Stimulated activated CD4-positive, alpha-beta T cell treated with anti-CD3 and anti-CD28 coated beads, TNF-alpha, amount 100 ng/mL, for 4 hours (primary cell): ENCODE measurements at places on chromosomes 11 and 22.

DNA sequence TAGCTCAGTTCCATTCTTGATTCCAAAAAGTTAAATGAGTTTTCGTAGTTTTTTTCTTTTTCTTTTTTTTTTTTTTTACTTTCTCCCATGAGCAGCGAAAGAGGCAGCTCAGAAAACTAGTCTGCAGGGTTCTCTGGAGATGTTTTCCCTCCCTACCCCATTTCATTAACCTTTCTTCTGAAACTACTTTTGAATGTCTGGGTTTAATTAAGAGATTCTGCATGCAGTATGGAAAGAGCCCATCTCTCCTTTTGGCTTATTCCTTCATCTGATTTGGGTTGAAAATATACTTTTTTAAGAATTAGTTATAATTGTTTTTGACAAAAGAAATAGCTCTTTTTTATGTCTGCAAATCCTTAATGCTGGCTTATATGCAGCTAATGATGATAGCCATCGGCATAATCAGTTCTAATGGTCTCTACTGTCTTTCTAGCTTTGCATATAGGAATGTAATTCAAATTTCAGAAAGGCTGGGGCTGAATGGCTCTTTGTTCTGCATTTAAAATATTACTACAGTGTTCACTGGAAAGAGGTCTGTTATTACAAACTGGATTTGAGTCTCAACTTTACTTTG, 265.3 kb downstream of the FAT3 start:
- no peak for DNase-seq

DNA sequence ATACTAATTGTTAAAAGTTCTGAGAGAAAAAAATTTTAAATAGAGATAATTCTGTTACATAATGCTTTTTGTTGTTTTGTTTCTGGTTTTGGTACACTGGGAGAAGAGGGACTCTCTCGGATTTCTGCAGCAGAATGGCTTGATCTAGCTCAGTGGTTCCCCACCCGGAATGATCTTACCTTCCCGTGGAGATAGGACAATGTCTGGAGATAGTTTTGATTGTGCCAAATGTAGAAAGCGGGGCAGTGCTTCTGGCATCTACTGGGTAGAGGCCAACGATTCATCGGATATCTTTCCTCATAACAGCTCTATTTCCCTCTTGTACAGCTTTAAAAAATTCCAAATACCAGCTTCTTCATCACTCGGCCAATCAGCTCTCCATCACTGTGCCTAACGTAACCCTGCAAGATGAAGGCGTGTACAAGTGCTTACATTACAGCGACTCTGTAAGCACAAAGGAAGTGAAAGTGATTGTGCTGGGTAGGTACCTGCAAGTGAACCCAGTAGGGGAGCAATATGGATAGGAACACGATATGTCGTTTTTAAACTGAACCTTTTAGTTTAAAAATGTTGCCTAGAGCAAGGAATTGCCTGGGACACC, 13.2 kb downstream of the CRTAM start:
- no peak for DNase-seq

- peak; percentile 12 for DNase-seq
Measured at GRCh38 chr22:40635940-40636379, 559 bp downstream of the MRTFA start.

GRCh38 chr11:86641537-86642261, 30.7 kb downstream of the ME3 start:
- DNase-seq, result no peak

DNA sequence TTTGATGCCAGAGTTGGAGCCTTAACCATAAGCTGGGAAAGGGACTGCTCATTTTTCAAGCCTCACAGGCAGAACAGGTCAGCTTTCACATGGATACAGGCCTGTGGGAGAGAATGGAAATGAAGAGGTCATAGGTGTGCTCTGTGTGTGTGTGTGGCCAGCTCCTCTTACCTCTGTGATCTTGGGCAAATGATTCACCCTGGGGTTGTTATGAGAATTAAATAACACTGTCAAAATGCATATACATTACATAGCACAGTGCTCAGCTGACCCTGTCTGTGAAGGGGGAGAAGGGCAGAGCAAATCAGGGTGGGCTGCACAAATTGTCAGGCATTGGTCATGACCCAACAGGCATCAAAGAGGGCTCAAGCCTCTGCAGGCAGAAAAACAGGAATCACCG, 372.5 kb downstream of the TENM4 start:
- no peak for DNase-seq

DNA sequence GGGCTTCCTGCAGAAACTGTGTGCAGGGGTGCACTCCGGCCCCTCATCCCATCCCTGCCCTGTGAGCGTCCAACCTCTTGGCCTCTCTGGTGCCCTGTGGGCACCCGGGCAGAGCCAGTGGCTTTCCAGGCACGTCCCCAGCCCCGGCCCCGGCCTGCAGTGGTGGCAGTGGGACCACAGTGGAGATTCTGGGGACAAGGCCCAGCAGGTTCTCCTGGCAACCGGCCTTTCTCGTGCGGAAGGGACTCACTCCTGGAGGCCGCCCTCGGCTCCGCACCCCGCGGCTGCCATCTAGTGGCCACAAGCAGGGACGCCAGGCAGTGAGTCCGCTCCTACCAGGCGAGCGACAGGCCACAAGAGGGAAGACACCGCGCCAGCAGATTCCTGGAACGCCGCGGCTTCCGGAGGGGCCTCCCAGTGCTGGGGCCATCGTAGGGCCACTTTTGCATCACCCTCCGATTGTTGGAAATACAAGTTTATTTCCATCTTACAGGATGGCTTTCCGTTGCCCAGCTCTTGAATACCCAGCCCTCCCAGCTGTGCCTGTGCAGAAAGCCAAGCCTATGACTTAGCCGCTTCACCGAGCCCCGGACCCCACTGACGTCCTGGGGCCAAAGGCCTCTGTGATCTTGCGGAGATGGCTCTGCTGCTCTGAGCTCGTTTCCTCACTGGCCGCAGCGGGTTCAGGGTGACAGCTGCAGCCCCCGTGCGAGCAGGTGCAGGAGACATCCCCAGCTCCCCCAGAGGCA, 357.3 kb downstream of the CTTN start:
- peak; percentile 19 for DNase-seq

DNA sequence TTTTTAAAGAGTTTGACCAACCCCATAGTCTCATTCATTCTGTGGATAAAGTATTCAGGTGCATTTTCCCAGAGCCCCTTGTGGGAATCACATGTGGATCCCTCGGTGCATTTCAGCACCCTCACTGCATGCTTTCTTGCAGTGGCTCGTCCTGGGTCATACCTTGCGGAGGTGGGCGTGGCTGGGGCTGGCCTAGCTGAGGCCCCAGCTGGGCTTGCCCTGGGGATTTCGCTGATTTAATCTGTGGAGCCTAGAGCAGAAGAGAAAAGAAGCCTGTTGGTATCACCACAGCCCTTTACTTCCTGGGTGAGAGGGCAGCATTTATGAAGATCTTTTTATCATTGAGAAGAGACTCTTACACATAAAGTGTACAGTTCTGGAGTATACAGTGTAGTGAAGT, 53.1 kb downstream of the FBXO7 start:
- no peak for DNase-seq

DNA sequence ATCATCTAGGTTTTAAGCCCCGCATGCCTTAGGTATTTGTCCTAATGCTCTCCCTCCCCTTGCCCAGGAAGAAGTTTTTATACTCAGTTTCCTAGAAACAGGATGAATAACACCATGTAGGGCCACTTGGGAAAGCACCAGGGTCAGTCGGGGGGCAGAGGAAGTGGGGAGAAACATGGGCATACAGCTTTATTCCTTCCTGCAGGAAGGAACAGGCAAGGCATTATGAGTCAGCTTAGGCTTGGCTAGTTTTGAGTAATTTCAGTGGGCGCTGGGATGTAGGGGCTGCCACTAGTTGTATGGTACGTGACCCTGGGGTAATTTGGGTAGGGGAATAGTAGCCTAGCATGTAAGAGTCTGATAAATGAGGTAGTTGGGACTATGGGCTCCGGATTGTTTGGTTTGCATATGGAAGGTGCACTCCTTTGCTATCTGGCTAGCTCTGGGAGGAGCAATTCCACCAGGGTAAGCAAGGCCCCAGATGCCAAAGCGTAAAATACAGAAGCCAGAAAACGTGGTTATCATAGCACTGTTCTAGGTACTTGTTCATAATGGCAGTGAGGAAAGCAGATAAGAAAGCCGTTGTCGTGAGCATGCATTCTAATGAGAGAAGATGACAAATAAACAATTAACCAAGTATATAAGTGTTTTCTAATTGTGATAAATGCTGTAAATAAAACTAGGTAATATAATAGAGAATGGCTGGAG, 24.8 kb downstream of the ACER3 start:
- no peak for DNase-seq

DNA sequence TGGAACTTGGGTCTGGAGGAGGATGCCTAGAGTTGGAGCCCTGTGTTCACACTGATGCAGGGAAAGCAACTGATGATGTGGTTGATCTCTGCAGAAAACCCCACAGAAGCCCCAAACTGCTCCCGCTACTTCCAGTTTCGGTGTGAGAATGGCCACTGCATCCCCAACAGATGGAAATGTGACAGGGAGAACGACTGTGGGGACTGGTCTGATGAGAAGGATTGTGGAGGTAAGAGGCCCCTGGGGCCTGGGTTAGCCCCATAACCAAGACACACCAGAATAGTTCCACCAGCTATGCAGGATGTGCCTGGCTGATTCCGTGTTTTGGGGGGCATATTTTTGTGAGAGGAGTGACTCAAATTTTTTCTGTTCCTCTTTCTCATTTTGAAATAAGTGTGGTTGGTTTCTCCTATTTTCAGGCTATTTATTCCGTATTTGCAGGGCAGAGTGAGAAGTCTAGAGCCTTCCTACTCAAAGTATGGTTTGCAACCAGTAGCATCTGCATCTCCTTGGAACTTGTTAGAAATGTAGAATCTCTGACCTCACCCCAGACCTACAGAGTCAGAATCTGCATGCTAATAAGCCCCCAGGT, 137.3 kb upstream of the SORL1-AS1 start:
- no peak for DNase-seq

- no peak for DNase-seq
Measured at GRCh38 chr22:22704156-22704946, 59.9 kb downstream of the GGTLC2 start.

DNA sequence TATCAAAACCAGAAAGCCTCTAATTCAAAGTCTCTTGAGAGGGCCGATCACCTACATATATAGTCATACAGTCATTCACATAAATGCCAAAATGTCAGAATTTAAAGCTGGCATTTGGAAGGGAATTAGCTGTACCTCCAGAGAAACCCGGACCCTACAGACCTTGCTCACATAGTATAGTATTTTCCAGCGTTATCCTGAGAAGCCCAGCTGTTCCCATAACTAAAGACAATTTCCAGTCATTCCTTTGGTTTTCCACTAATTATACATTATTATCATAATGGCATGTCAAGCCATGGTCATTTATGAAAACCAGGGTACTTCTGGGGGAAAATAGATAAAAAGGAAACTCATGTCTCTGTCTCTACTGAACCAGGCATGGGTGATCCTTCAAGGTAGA, 53.6 kb downstream of the FZD4 start:
- no peak for DNase-seq

DNA sequence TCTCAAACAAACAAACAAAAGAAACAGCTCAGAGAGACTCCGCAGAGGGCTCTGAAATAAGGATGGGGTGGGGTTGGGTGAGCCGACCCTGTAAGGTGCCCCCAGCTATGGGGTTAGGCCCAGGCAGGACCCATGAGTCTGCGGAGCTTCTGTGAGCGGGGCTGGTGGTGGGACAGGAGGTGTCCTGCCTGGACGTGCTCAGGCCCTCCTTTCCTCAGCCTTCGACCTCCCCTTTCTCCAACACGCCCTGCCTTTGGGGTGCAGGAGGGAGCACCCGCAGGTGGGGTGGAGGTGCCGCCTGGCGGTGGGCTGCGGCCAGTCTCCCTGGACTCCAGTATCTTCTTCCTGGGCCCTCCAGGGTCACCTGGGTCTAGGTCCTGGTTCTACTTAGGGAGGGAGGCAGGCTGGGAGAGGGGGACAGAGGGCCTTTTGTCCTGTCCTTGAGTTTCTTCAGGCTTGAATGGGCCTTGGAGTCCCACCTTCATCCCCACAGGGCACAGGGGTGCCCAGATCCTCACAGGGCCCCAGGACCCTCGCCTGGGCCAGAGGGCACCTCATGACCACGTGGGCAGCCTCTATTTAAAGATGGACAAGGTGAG, 12.3 kb downstream of the PRR33 start:
- DNase-seq, result no peak

DNA sequence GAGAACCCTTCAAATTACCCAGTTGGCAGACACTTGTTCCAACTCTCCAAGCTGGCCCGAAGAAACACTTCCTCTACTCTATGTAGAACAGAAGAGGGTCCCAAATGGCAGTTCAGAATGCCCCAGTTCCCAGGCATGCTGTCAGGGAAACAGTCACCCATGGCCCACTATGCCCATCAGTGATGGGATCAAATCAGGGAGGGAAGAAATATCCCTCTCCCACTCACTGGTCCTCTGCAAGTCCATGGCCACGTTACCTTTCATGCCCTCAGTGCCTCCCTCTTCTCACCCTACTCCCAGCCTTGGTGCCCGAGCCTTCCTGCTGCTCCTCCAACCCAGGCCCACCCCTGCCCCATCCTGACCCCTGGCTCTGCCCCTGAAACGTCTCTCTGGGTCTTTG, 16.6 kb downstream of the APOL3 start:
- no peak for DNase-seq

GRCh38 chr11:13440100-13440855, 22.7 kb downstream of the BTBD10 start:
- no peak for DNase-seq

DNA sequence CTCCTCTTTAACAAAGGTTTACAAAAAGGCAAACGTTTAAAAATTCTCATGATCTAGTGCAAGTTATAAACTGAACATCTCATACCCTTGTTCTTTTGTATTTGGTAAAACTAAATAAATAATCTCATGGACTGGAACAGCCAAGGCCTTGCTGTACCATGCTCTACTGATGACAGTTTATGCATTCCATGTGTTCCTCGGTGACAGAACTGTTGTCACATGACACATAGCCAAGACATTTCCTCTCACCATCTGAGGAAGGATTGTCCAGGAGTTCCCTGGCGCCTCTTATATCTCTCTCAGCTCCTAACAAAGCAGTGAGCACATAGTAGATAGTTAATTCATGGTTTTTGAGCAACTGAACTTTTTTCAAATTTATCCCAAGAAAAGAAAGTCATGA, 12.6 kb downstream of the CCDC83 start:
- DNase-seq, result no peak

- peak; percentile 81 for DNase-seq
Measured at GRCh38 chr11:64923944-64924909, at the start of gene PPP2R5B. Gene PPP2R5B (plus strand): TSS chr11:64924689. CDS start chr11:64925735, 1,046 bp downstream.

DNA sequence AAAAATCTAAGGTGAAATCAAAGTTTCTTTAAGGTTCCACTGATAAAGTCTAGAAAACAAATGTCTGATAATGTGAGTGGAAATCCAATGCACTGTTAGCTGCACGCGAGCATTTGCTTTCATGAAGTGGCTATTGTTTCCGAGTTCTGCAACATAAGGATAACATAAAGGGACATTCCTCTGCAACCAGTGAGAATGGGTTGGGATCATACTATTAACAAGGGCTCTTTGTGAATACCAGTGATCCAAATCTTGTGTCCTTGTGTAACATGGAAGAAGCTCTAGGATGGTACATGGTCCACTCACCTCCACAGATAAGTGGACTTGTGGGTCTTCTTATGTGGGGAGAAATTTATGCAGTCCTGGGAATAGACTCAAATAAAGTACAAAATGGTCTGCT, 24.6 kb downstream of the APIP start:
- no peak for DNase-seq
